ENCODE measurements at places on chromosomes 13 and 19.

GRCh38 chr13:113028336-113029060, 59.5 kb downstream of the MCF2L start:
- DNase-seq = no peak

DNA sequence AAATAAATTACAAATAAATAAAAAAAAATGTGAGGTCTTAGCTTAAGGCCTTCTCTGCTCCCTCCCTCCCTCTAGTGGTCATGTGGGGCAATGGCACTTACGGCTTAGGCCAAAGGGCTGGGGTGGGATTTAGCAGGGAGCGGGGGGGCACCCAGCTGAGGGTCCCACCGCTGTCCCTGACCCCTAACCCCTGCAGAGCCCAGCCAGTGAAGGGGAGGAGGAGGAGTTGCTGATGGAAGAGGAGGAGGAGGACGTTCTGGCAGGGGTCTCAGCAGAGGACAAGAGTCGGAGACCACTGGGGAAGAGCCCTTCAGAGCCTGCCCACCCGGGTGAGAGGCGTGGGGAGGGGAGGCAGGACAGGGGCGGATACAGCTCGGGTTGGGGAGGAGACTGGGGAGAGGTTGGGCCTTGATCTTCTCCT, 9.3 kb downstream of the MPND start:
- DNase-seq = peak; percentile 75

- no peak for DNase-seq
Observed at GRCh38 chr13:26957182-26957581, 196.6 kb upstream of the GPR12 start.

DNA sequence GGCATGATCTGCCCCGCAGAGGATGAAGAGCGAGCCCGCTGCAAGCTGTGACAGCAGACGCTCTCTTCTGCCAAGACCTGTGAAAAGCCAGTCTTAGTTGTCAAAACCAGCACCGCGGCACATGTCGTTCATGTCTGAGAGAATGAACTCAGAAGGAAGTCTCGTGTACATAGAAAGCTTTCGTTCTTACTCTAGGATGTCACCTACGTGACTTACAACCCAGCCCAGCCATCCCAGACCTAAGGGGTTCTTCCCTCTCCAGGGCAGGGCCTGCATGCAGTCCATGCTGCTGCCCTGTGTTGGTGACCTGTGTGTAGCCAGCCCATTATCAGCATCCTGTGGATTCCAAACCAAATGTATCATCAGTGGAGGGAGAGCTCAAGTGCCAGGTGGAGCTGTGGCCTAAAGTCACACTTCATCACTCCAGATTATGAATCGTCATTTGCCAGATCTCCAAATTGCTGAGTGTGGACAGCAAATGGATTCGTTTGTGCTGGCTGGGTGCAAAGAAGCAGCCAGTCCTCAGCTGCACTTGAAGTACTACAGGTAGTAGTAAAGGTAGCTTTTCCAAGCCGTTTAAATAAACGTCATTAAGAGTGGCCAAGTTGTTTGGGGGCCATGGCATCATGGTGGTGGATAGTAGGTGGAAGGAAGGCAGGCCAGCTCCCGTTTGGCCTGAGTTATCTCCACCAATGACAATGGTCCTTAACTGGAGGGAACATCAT, 73.9 kb upstream of the GPR183 start:
- DNase-seq = peak; percentile 90

DNA sequence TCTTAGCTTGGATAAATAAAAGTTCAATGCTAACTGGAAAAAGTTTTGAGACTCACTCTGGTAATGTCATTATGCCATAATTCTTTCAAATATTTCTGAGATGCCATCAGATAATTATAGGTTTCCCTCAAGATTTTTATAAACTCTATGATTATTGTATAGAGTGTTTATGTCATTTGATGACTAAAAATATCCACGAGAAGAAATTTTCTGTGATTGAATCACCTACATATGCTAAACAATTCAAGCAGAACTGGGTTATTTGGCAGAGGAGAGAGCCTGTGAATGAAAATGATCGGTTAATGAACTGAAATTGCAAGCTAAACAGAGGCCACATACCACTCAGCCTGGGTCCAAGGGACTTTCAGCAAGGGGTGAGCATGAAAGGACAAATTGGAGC, 92.6 kb upstream of the TSC22D1 start:
- DNase-seq = no peak

GRCh38 chr13:114025714-114026431, 52.0 kb upstream of the C13orf46 start:
- no peak for DNase-seq

- DNase-seq = peak; percentile 42
Observed at GRCh38 chr19:18596752-18597157, 8.2 kb downstream of the REX1BD start.

GRCh38 chr13:109720758-109721184, 65.6 kb downstream of the IRS2 start:
- DNase-seq = no peak

DNA sequence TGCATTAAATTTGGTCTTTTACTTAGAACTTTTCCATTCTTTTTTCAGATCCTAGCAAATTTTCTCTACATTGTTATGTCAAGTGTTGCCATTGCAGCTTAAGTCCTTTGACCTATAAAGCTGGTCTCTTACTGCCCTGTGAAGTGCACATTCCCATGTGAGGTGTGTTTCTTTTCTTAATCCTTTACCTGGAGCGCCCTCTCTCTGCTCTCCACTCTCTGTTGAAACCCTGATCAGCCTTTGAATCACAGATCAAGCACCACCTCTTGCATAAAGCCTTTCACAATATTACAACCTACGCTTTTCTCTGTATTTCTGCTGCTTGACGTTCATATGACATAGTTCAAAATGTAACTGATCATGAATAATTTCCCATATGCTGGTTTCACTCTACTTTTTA, 84.8 kb downstream of the PCDH17 start:
- DNase-seq = no peak

DNA sequence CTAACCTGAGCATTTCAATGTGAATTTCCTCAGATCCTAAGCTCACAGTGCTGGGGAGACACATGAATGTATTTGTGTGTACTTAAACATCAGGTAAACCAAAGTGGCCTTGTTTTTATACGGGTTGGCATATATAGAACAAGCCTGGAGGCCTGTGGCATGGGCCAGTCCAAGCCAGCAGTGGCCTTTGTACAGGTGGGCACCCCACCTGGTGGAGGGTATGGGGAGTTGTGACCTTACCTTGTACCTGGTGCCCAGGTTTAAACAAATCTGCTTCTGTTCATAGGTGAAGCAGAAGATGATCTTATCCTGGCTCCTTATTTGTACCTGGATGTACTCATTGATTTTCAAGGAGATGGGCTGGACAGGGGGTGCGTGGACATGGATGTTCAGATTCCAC, 71.0 kb downstream of the ERICH6B start:
- no peak for DNase-seq

GRCh38 chr13:54029226-54029625, 1000.6 kb downstream of the OLFM4 start:
- DNase-seq = no peak

DNA sequence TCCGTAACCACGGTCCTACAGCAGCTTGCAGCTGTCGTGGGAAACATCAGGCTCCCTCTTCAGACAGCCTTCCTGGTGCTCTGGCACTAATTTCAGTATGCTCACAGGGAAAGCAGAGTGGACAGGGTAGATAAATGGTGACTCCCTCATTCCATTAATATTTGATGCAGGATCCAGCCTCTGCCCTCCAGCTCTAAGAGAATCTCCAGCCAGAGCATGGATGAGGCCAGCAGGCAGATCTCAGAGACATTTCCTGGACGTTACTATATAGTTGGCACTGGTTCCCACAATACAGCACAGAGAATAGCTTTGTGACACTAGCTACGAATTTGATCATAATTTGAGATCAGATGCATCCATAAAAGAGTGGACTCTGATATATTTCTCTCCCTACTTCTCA, 341.4 kb downstream of the LIG4 start:
- DNase-seq = no peak

DNA sequence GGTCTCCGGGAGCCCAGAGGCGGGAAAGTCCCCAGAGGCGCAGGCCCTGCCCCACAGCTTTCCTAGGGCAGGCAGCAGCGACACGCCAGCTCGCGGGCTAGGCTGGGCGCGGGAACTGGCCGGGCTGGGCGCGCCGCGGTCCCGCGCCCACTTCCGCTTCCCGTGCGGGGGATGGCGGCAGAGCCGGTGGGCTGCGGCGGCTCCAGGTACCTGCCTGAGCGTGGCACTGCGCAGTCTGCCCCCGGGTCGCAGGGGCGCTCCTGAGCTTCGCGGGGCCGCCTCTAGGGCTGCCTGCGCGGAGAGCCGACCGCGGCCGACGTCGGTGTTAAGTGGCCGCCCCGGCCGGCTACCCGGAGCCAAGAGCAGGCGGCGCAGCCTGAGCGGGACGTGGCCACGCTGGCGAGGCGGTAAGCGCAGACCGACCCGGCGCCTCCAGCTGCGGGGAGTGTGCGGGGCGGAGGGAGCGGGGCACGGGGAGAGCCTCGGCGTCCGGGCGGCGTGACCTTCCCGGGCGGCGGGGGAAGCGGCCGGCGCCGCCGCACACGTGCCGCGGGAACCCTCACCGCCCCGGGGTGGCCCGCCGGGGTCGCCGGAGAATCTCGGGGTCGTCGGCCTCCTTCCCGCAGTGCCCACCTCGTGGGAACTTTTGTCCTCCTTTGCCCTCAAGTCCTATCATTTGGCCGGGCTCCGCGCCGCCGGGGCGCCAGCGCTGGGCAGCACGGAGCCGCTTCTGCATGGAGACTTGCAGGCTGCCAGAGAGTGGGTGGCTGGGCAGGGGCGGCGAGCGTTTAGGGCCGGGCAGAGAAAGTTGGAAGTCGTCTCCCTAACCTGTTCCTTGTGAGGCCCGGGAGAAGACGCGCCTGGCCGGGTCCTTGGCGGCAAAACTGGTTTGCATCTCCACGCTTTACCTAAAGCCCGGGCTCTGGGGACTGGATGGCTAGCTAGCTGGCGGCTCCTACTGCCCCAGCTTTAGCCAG, 31.4 kb upstream of the MPHOSPH8 start:
- peak; percentile 58 for DNase-seq

DNA sequence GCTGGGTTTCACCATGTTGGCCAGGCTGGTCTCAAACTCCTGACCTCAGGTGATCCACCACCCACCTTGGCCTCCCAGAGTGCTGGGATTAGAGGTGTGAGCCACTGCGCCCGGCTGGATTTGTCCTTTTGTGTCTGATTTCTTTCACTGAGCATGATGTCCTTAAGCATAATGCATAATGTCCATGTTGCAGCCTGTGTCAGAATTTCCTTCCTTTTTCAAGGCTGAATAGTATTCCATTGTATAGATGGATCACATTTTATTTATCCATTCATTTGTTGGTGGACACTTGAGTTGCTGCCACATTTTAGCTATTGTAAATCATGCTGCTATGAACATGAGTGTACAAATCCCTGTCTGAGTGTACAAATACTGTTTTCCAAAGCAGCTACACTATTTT, 25.5 kb downstream of the RFX2 start:
- no peak for DNase-seq

GRCh38 chr19:10230173-10230860, 814 bp downstream of the S1PR2 start:
- DNase-seq = peak; percentile 69

DNA sequence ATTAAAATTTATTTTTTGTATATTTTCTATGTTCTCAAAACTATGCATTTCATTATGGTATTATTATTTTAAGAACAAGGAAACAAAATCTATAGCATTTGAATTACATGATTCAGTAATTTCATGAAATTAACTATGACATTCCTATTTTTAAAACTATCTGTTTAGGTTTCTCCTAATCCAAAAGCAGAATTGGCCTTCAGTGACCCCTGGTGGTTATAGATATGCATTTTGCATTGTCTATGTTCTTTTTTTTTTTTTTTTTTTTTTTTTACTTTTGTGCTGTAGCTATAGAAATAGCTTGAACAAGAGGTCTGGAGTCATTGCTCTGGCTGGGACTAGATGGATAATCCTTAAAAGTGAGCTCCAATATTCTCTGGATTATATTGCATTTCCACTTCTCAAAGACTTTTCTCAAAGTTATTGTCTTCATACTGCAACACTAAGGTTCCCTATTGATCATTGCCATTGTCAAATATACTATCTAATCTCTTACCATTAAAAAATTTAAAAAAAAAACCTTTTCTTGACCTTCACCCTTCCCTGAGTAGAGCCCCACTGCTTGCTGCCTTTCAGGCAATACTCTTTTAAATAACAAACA, 15.9 kb upstream of the DNAJC3 start:
- DNase-seq = peak; percentile 26

- no peak for DNase-seq
Observed at GRCh38 chr13:105464249-105464648, 1071.2 kb downstream of the EFNB2 start.

- DNase-seq = no peak
Observed at GRCh38 chr13:50794226-50794625, 49.3 kb downstream of the DLEU7 start.

- DNase-seq = no peak
Observed at GRCh38 chr13:110250258-110250891, 56.6 kb downstream of the COL4A1 start.

DNA sequence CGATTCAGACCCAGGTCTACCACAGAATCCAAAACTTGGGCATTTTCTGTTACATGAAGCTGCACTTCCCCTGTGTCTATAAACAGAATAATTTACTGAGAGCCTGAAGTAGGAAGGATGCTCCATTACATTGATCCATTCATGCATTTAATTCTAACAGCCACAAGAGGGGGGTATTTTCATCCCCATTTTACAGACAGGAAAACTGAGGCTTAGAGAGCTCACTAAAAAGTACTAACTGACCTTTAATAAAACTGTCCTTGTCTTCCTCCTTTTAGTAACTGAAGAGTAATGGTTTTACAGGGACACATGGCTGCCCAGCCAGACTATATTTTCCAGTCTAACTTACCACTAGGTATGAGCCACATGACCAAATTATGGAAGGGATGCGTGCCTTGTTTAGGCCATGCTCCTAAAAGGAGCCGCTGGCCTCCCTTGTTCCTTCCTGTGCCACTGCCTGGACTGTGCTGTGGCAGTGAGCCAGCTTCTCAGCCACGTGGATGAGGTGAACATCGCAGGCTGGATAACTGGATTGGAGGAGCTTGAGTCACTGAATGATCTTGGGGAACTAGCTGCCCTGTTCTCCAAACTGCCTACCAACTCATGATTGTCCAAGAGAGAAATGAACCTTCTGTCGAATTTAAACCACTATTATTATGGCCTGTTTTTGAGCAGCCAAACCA, 108.3 kb downstream of the DOCK9 start:
- no peak for DNase-seq

DNA sequence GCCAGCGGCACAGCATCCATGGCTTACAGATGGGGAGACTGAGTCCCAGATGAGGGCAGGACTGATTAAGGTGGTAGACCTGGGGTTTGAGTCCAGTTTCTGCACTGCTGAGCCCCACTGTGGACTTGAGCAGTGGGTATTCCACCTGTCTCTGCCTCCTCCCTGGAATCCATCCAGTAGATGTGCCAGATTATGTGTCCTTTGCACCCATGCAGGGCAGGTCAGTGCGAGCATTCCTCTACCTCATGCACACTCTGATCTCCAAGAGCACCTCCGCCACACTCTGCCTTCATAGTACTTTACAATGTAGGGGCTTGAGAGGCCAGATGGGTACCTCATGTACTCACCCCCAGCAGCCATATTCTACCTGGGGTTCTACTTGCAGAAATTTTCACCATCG, 10.0 kb downstream of the ZSCAN22 start:
- DNase-seq = no peak

DNA sequence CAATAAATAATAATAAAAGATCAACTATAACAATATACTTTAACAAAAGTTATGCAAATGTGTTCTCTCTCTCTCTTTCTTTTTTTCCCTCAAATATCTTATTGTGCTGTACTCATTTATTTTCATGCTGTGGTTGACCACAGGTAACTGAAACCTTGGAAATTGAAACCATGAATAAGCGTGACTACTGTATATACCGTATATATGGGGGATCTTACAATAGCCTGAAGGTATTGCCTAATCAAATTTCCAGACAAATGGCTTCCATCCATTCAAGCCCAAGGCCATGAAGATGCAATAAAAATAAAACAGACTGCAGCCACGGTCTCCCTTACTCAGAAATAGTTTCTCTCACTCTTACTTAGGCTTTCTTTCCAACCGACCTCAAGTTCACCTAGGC, 98.3 kb downstream of the SLITRK6 start:
- no peak for DNase-seq
